ENCODE measurements at places on chromosomes 4 and X.

- DNase-seq: peak; percentile 0
These were observed 573 bp downstream of the HTR2C start for GRCh38 chrX:114584375-114584943.

DNA sequence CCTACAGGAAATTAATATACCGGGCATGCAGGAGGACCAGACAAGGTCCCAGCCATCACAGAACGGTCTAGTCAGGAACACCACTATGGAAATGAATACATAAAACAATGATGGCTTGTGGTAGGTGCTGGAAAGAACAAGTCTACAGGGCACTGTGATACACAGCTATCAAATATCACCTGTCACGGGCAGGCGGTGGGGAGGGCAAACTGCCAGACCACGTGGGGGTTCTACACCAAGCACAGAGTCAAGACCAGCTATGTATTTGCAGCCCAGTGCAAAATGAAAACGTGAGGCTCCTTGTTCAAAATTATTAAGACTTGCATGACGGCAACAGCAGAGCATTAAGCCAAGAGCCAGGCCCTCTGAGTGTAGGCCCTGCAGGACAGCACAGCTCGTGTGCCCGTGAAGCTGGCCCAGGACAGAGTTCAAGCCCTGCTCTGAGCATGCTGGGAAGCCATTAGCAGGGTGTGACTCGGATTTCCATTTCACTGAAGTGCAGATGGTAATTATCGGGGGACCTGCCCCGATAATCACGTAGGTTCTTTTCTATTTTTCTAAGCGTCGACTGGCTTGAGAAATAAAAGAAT is 83.6 kb downstream of the JAKMIP1 start:
- DNase-seq: no peak

GRCh38 chrX:86002076-86002896 is 45.1 kb downstream of the CHM start:
- peak; percentile 13 for DNase-seq

DNA sequence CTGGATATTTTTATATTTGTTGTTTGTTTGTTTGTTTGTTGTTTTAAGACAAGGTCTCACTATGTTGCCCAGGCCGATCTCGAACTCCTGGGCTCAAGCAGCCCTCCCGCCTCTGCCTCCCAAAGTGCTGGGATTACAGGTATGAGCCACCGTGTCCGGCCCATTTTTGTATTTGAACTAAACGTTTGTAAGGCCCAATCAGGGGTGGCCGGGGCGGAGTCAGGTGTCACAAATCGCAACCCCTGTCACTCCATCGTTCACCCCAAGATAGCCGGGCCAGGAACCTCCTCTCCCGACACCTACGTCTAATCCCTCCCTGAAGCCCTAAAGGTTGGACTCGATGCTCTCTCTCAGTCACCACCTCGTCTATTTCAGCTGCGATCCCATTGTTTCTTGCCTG is 722 bp upstream of the EFHC2 start:
- DNase-seq: no peak

DNA sequence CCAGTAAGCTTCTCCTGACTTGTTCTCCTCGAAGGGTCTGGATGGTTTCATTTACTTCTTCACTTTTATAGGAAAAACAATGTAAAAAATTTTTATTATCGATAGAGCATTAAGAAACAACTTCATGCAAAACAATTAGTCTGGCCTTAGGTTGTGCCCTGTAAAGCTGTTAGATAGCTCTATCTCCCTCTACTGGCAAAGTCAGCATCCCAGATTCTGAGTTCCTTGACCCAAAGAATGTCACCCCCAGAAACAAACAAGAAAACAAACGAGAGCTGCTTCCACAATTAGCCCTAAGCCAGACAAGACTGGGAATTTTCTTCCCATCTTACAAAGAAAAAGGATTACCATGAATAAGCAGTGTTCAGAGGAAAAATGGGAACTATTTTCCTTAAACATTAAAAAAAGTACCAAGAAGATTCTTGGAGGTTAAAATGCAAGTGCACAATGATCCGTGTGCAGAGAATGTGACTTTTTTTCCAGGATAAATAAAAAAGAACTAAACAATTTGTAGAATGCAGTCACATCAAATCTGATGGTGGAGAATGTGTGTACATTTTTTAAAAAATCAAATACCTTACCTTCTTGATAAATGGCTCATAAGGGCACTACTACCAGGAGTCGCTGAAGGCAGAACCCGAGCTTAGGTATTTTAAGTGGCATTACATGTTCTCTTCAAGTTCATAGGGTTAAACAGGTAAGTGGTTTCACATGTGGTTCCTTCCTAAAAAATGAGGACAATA is 293.2 kb downstream of the FBXO8 start:
- peak; percentile 49 for DNase-seq

- no peak for DNase-seq
These were observed 20.2 kb downstream of the GPAT3 start for GRCh38 chr4:83556006-83556707.

GRCh38 chrX:66004928-66005829 is 34.7 kb downstream of the VSIG4 start:
- DNase-seq: no peak

GRCh38 chr4:96652158-96652557 is 812.3 kb downstream of the PDHA2 start:
- no peak for DNase-seq

DNA sequence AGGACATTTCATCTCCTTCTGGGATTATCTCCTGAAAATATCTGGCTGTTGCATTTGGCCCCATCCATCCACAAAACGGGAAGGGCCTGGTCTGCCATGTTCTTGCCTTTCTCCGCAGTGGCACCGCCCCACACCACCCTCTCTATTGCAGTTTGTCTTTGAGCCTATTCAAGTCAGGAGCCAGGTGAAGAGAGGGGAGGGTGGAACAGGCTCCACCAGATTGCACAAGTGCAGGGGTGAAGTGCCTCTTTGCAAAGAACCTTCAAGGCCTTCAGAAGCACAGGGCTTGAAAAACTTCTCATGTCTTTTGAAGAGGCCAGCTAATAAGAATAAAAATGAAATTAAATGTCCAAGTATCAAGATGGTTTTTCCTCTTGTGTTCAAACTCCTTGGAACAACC is 28.7 kb downstream of the RS1 start:
- DNase-seq: no peak

DNA sequence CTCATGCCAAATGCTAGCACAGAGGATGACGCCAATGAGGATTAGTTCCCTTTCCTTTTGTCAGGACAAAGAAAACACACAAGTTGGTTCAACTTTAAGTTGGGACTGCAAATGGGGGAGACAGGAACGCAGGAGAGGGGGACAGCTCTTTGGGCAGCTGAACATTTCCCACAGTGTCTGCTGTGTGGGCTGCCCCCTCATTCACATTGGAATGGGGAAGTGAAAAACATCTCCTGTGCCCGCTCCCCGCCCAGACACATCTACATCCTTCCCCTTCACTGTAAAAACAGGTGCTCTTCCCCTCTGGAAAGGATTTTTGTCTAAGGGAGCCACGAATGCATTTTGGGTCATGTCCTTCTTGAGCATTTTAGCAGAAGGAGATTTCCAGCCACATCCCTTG is 44.5 kb upstream of the TBC1D9 start:
- no peak for DNase-seq

GRCh38 chrX:21993265-21993664 is 38.9 kb upstream of the PHEX start:
- no peak for DNase-seq

DNA sequence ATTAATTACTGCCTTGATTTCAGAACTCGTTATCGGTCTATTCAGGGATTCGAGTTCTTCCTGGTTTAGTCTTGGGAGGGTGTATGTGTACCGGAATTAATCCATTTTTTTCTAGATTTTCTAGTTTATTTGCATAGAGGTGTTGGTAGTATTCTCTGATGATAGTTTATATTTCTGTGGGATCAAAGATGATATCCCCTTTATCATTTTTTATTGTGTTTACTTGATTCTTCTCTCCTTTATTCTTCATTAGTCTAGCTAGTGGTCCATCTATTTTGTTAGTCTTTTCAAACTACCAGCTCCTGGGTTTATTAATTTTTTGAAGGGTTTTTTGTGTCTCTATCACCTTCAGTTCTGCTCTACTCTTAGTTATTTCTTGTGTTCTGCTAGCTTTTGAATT is 32.1 kb downstream of the CDX4 start:
- no peak for DNase-seq

- DNase-seq: no peak
These were observed 55.6 kb upstream of the EXOC1L start for GRCh38 chr4:55763996-55764395.

DNA sequence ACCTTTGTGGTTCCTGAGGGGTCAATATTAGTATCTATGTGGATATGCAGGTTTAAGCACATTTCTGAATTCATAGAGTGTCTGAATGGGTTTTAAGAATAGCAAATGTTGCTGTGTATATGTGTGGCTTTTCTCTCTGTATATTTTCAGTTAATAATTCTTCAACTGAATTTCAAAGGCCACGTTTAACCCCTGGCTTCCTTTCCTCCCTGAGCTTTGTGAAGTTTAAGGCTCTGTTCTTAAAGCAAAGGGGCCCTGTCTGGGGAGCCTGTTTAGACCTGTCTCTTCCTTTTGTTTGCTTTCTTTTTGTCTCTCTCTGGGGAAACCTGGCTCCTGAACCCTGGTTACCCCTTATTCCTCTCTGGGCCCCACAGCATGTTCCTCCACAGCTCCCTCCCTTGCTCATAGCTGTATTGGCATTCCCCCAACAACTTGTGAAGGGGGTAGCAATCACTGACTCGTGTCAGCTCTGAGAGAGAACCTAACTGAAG is 139.1 kb downstream of the COL4A6 start:
- DNase-seq: no peak

GRCh38 chr4:77600521-77601451 is 4.8 kb upstream of the CXCL13 start:
- peak; percentile 36 for DNase-seq

GRCh38 chrX:152912106-152912505 is 14.2 kb downstream of the ZNF185 start:
- DNase-seq: no peak

- DNase-seq: peak; percentile 53
These were observed 54.3 kb downstream of the SLIT2 start for GRCh38 chr4:20305976-20306375.

DNA sequence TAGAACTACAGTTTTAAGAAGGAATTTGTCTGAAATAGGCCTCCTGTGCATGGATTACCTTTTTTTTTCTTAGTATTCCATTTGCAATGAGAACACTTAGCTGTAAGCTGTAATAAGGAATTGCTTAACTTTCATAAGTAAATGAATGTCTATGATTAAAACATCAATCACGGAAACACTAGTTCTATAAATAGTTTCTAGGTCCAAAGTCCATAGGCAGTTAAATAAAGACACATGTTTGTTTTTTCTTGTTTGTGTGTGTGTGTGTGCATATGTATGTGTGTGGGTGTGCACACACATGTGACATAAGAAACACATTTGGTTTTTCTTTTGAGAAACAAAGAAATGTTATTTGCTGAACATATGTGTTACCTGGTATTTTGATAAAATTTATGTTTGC is 11.2 kb downstream of the GPRIN3 start:
- DNase-seq: no peak

GRCh38 chr4:175823015-175823742 is 11.1 kb upstream of the GPM6A start:
- no peak for DNase-seq

GRCh38 chr4:112736718-112737135 is 99.8 kb downstream of the LARP7 start:
- no peak for DNase-seq

DNA sequence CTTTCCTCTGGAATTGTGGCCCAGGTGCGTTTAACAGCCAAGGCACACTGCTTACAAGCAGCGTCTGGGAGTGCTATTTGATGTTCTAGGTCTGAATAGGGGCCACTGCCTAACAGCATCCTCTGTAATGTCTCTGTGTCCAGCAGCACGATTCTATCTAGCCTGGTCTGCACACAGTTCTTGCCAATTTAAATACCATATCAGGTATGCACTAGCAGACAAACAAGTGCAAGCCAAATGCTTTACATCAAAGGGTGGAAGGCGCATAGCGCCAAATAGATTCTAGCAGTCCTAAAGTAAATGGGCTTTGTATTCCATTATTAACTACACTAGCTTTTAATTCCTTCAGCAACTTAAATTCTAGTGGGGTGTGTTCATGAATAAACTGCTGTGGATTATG is 15.8 kb upstream of the UGDH start:
- DNase-seq: no peak

DNA sequence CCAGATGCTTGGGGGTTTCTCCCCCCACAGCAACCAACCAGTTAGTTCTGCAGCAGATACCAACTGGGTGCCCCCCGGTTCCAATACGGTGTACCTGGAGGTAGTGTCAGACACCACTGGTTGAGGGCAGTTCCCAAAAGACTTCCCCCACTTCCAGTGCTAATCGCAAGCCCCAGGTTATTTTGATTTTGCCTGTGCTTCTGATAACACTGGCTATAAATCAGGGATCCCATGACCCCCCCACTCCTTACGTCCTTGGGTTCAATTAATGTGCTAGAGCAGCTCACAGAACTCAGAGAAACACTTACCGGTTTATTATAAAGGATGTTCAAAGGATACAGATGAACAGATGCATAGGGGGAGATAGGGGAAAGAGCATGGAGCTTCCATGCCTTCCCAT is 5.5 kb downstream of the CLCN3 start:
- no peak for DNase-seq

DNA sequence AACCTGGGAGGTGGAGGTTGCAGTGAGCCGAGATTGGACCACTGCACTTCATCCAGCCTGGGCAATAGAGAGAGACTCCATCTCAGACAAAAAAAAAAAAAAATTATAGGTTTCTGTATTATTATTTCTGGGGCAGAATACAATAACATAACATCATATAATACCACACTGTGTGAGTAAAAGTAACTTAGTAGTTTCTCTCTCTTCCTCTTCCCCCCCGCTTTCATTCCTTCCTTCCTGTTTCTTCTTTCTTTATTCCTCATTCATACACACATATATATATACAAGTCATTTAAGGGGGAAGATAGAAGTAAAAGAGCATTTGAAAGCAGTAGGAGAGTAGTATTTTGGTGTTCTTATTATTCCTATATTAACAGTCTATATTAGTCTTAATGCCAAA is 55.9 kb upstream of the FHDC1 start:
- no peak for DNase-seq

DNA sequence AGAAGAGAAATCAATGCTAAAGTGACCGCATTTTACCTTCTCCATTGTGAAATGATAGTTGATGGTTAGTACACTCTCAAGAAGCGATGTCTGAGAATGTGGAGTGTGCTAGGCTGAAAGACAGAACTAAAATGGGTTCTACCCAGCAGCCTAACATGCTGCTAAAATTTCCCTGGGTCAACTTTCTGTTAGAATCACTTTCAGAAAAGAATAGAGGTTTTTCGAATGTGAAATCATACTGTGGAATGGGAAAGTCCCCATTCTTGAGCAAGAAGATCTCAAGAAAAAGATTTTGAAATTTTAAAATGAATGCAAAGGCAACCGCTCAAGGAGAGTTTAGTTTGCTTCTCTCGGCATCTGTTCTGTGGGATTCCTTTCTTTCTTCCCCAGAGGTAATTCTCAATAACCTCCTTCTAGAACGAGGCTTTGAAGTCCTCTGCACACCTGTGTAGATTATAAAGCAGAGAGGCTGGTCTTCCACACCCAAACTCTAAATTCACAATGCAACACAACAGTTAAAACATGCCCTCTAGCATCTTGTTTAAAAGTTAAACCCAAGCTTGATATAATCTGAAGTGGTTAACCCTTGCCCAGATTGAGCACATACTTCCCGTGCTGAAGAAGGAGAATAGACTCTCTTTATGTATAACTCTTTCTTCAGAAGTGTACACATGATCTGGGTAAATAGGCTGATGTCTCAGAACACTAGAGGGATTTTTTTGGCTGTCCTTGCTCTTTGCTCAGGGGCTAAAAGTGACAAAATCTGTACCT is 208.7 kb upstream of the KLF3 start:
- no peak for DNase-seq

- DNase-seq: no peak
These were observed 13.1 kb downstream of the PI4K2B start for GRCh38 chr4:25246680-25247611.

GRCh38 chrX:9909254-9909653 is 57.9 kb upstream of the CLDN34 start:
- no peak for DNase-seq

Measured in AG10803 (cell line).